NCI-H69 (cell line): ENCODE measurements at places on chromosomes 2 and 18.

GRCh38 chr18:7579176-7579917 is 12.2 kb downstream of the PTPRM start:
- DNase-seq, result no peak

- DNase-seq, result no peak
Measured at GRCh38 chr18:34734056-34734455, 24.0 kb downstream of the DTNA start.

- DNase-seq, result peak; percentile 31
Measured at GRCh38 chr18:42401131-42401673, 446.2 kb downstream of the PIK3C3 start.

DNA sequence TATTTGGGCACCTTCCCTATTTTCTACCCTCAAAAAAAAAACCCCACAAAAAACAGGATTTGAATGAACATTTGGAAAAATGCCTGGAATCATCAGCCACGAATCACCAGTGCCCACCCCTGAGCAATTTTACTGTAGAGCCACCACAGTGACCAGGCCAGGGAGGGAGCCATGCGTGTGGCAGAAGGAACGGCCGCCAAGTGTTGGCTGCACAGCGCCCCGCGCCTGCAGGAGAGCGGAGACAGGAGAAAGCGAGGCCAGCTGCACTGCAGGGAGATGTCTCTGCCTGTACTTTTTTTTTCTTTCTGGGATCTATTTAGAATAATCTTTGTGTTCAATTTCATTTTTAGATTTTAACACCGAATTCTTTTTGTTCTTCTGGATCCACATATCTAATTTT is 269.3 kb upstream of the RAB12 start:
- DNase-seq, result peak; percentile 19

DNA sequence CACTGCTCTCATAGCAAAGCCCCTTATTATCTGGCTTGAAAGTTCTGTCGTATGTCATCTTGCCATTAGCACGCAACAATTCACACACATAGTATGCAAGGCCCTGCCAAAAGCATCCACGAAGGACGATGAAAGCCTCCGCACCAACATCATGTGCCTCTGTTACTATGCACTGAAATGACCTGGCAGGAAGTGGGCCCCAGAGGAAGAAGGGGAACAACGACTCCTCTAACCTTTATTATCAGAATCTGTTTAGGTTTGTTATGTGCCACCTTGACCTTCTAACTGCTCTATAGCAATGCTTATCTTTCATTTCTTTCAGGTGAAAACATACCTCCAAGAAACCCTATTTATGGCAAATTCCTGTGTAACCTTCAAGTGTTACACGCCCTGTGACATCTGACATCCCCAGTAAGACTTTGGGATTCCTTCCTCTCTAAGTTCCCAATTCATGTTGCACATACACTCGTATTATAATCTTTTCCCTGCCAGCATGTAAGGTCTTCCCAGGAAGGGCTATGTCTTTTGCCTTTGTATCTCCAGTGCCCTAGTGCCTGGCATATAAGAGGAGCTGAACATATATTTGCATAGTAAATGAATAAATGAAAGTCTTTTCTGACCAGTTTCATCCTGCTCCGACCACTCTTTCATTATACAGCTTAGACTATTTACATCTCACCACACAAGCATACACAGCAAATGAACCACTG is 7.0 kb upstream of the NDUFV2 start:
- no peak for DNase-seq

- no peak for DNase-seq
Measured at GRCh38 chr2:197377670-197378069, 57.2 kb downstream of the SF3B1 start.

DNA sequence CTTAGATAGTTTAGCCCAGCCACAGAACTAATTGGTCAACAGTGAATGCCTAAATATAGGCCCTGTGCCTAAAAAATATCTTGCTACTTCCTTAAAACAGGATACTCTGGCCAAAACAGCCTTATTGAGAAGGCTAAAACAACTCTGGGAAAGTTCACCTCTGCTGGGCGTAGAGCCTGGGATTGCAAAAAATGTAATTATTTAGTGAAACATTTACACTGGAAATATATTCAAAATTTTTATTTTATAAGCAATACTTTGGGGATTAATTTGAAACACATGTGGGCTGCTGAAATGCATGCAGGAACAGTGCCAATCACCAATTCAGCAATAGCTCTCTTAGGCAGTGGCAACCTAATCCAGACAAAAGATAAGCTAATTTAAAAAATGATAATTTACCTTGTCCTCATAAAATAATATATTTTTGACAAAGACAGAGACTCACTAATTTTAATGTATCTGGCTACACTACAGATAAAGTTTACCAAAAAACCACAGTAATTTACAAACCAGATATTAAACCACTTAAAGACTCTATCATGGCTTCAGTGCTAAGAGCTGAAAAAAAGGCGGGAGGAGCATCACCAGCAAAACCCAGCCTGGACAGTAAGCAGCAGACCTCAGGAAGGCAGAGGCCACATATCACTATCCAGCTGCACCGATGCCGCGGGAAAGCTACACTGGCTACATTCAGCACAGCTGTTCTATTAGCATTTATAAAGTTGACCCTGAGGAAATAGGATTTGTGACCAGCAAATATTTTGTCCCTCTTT is 18.5 kb downstream of the TRAK2 start:
- DNase-seq, result no peak

DNA sequence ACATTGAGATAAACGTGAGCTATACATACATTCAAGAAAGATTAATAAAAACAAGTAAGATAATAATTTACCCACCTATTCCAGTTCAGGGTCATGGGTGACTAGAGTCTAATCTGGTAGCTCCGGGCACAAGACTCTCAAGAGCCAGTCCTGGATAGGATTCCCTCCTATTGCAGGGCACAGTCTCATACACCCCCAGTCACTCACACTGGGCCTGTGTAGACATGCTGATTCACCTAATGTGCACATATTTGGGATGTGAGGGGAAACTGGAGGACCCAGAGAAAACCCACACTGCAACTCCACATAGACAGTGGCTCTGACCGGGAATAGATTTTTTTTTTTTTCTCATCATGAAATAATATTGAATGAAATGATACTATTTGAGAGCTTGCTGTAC is 81.5 kb upstream of the THUMPD2 start:
- no peak for DNase-seq

DNA sequence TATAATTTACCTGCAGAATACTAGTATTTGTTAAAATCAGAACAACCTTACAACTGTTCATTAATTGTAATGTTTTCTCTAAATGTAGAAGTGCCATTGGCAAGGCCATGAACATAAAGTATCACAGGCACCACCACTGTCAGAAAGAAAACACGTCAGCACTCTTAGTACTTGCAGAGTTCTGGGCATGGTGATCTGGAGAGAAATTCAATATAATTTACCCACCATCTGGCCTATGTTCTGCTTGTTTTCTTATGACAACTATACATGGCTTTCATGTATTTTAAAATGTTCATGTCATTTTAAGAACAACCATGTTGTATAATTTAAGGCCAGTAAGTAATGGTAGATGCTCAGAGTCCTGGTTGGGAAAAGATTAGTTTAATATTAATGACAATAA is 114.2 kb upstream of the SULT1C3 start:
- DNase-seq, result no peak

- peak; percentile 14 for DNase-seq
Measured at GRCh38 chr2:56510610-56511009, 326.8 kb downstream of the CCDC85A start.

DNA sequence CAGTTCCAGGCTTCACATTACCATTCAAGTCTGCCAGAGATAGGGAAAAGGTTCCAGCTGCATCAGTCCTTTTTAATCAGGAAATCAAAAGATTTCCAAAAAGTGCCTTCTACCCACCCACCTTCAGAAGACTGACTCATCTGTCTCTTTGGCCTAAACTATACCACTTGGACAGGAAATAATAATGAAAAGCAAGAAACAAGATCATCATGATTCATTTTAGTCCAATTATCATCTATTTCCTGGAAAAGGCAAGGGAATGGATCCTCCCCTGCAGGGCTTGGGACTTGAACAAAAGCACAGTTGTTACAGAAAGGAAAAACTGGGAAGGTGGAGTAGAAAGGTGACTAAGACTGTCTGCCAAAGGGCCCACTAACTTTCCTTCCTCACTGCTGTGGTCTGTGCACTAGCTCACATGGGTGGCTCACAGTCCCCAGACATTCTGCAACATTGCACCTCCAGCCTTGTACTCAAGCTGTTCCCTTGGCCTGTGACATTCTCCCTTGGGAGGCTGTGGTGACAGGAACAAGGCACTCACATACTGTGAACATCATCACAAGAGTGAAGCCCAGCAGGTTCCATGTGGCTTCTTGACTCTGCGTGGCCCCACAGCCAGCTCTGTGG is 75.3 kb downstream of the VSNL1 start:
- no peak for DNase-seq

DNA sequence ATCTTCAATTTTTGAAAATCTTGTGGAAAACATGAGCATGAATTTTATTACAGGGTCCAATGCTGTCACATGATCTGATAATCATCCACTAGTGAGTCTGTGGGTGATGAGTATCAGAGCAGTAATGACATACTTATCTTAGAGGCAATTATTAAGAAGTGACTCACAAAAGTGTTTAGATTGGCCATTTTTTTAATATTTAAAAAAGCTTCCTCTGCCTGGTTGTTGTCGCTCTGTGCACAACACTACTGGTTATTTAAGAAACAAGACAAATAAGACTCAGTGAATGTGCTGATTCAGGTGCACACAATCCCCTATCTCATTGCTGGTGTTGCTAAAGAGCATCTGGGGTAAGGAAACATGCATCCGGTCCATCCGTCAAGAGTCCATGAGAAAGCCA is 665.8 kb upstream of the ZEB2 start:
- DNase-seq, result no peak

DNA sequence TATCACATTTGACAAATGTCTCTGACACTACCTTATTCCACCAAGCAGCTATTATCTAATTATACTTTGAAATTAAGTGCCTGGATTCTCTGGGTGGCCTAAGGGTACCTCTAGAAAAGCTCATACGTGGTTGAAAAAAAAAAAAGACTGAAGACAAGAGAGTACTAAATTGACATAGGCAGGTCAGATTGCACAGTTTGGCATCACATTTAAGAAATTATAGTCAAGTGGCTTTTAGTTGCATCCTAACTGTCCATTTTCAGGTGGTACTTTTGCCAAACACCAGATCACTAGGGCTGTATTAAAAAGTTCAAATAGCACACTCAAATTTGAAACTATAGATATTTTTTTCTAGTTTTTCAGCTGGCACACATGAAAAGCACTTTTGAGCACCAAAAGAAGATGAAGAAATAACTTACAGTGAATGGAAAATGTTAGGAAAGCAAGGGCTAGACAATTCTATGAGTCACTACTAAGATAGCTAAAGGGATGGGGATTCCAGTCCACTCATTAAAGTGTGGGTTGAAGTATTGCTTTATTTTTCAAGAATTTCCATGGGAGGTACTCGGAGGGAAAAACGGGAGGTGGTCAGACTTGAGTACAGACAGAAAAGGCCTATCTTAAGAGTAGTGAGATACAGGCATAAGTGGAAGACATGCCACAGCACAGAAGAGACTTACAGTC is 106.5 kb upstream of the COL5A2 start:
- no peak for DNase-seq

GRCh38 chr18:3624935-3625741 is 175.2 kb downstream of the TGIF1 start:
- no peak for DNase-seq

GRCh38 chr2:36399050-36399449 is 43.5 kb downstream of the CRIM1 start:
- DNase-seq, result no peak

- DNase-seq, result no peak
Measured at GRCh38 chr2:237393523-237393922, 20.4 kb downstream of the COL6A3 start.

DNA sequence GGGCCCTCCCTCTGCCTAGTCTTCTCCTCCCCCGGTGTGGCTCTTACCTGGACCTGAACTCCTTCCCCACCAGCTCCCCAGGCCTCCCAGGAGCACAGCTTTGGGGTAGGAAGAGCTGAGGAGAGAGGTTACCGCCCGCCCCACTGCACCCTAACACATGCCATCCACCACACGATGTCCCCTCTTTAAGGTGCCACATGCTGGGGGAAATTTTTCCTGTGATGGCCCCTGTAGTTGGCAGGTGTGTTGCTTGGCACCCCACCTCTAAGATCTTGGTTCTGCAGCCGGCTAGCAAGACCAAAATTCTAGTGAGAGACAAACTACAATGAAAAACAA is 6.9 kb upstream of the TEX261 start:
- no peak for DNase-seq

DNA sequence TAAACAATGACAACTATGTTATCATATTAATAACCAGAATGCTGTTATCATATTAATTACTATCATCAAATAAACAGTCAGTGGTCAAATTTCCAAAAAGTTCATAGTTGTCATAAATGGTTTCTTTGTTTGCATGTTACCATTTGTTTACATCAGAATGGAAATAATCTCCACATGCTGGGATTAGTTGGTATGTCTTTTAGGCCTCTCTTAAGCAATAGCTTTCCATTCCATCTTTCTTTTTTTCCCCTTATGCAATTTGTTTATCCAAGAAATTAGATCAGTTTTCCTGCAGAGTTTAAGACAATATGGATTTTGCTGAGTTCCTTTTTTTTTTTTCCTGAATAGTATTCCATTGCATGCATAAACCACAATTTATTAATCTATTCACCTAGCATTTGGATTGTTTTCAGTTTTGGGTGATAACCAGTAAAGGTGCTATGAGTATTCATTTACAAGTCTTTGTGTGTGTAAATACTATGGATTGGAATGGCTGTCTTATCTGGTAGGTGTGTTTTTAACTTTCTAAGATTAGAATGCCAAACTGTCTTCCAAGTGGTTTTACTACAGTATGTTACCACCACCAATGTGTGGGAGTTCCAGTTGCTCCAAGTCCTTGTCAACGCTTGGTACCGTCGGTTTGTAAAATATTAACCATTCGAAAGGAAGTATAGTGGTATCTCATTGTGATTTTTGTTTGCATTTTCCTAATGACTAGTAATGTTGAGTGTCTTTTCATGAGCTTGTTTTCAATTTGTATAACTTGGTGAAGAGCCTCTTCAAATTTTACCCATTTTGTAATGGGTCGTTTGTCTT is 33.3 kb upstream of the TXNDC2 start:
- DNase-seq, result no peak

GRCh38 chr2:242020196-242021004 is 150.9 kb downstream of the RTP5 start:
- DNase-seq, result peak; percentile 51

DNA sequence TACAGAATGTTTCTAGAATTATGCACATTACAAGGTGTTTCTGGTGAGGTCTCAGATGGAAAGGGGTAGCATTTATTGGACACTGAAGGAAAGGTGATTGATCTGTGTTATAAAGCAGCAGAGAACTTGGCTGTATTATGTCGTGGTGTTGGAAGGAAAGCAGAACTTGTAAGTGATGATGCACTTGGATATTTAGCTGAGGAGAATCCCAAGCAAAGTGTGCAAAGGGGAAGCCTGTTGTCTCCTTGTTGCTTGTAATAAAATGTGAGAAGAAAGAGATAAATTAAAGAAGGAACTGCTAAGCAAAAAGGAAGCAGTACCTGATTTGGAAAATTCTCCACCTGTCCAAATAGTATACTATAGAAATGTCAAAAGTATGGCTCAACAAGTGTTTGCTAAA is 12.2 kb upstream of the SCYGR5 start:
- DNase-seq, result no peak
